ENCODE measurements at places on chromosomes 5 and 9.

DNA sequence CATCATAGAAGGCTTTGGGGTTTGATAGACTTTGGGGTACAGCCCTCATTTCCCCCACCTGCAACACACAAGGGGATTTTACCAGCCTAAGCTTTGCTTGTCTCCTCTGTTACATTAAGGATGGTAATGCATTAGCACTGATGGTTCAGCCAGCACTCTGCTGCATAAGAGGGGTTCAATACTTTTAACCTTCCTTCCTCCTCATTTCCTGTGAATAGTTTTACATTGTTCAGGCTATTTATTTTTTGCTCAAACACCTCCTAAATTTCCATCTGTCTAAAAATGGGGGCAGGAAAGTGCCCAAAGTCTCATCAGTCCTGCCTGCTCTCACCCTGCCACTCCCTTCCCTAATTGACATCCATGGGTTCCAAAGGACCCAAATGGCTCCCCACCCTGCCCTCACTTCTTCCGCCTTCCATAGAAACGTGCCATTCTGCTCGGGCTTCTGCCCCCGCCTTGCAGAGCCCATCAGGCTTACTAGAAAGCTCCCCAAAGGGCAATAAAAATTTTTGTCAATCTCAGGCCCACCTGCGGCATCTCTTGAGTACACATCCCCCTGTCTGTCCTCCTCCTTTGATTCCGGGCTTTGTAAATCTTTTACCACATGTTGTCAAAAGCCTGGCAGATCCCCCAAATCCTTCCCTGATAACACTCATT is 239.5 kb upstream of the SLC24A2 start:
- DNase-seq = no peak

GRCh38 chr9:126875756-126876510 is 15.5 kb downstream of the ZBTB34 start:
- no peak for DNase-seq

GRCh38 chr5:159083548-159084452 is 15.9 kb downstream of the EBF1 start:
- no peak for DNase-seq

DNA sequence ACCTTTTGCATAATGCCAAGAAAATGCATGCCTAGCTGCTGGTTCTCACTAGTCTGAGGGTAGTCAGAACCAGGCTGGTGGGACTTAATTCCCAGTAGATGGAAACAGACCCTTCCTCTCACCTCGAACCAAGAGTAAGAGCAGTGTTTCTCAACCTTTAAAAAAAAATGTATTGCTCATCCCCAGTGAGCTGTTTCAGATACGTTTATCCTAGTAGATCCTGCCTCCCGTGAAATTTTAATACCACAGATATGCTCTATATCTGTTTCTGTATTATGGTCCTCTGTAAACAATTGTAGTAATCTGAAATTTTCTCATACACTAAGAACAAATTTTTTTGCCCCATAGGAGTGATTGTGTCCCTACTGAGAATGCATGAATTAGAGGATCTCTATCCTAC is 86.2 kb downstream of the TEK start:
- no peak for DNase-seq

GRCh38 chr5:64273276-64273675 is 107.6 kb downstream of the RNF180 start:
- DNase-seq = no peak

- DNase-seq = no peak
Measured at GRCh38 chr9:105114318-105114717, 130.1 kb upstream of the SLC44A1 start.

DNA sequence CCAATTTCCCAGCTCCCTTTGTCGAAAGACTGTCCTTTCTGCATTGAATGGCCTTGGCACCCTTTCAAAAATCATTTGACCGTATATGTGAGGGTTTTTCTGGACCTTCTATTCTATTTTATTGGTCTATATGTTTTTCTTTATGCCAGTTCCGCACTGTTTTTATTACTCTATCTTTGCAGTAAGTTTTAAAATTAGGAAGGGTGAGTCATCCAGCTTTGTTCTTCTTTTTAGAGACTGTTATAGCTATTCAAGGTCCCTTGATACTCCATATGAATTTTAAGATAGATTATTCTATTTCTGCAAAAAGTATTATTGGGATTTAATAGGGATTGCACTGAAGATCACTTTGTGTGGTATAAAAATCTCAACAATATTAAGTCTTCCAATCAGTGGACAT is 44.2 kb upstream of the STARD4 start:
- DNase-seq = no peak

GRCh38 chr5:56269216-56269927 is 36.2 kb upstream of the ANKRD55 start:
- DNase-seq = no peak

DNA sequence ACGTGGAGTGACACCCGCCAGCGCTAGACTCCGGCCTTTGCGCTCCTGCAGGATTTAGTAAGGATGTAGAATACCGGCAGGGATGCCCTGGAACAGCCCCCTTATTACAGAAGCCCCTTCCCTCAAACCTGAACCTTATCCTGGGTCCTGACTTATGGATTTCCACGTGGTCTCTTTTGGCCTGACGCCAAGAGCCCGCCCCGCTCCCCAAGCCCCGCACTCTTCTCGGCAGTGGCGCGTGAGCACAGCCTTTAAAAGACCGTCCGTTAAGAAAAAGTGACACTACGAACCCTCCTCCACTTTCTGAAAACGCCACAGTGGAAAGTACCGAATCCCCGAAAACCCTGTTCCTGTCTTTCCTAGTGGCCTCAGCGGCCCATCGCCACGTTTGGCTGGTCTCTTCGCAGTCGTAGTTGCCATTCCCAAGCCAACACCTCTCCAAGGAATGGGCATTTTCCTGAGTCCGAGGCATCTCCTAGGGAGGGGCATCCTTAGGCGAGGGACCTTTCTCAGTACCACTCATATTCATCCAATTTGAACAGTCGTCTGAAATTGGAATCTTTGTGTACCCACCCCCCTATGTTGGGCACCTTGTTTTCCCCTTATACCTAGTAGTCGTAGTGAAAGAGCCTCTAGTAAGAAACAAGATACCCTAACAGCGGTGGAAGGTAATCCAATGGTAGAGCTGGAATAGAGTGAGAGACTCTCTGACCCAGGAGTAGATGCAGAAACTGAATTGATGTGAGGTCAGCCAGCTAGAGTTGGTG is 732 bp upstream of the MCIDAS start:
- DNase-seq = no peak

DNA sequence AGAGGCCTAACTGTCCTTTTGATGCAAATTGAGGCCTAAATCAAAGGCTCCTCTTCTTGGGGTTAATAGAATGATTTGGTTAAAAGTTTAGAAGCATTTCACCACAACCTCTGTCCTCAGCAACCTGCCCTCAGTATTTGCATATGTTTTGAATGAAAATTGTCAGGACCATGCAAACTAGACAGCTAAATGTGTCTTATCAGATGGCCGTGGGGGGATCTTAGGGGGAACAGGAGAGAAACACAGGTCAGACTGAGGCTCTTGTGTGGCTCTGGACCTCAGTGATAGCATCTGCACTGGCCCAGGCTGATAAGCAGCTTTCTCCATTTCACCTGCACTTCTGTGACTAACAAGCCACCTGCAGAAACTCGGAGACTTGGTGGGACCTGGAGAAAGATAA is 49.0 kb downstream of the FOXI1 start:
- DNase-seq = no peak

GRCh38 chr5:68778484-68778883 is 315.3 kb upstream of the SLC30A5 start:
- DNase-seq = no peak

GRCh38 chr9:89999534-90000370 is 394.9 kb downstream of the GADD45G start:
- DNase-seq = no peak

GRCh38 chr9:110114086-110114858 is 93.7 kb downstream of the C9orf152 start:
- DNase-seq = peak; percentile 58

DNA sequence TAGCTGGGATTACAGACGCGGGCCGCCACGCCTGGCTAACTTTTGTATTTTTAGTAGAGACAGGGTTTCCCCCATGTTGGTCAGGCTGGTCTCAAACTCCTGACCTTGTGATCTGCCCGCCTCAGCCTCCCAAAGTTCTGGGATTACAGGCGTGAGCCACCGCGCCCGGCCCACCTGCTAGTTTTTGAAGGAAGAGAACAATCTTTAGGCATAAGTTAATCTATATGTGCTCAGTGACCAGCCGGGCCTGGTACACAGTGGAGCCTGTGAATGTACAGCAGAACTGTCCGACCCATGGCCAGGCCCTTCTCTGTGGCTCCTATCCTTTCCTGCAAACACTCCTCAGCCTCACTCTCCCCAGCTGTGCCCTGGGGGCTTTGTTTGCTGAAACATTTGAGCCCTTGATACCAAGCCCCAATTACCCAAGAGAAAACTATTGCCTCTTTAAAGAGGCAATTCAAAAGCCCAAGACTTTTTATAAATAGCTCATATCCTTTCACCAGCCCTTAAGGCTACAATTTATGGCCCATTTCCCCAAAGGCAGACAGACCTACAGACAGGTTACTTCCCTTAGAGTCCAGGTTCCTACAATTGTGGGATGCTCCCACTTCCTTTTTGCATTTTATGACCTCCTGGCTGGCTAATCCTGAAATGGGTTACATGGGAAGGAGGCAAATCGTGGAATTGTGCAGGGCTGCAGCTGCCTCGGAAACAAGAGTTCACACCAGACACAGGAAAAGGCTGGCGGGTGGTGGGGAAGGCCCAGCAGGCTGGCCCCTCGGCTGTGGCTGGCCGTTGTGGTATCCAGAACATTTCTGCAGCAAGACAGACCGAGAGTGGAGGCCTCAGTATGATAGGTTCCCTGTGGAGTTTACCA is 37.5 kb downstream of the SPRY4 start:
- DNase-seq = no peak

GRCh38 chr9:13146840-13147239 is 132.7 kb downstream of the MPDZ start:
- no peak for DNase-seq

GRCh38 chr9:36870960-36871359 is 163.1 kb downstream of the PAX5 start:
- no peak for DNase-seq

- no peak for DNase-seq
Measured at GRCh38 chr9:95666096-95666784, 149.5 kb upstream of the PTCH1 start.

DNA sequence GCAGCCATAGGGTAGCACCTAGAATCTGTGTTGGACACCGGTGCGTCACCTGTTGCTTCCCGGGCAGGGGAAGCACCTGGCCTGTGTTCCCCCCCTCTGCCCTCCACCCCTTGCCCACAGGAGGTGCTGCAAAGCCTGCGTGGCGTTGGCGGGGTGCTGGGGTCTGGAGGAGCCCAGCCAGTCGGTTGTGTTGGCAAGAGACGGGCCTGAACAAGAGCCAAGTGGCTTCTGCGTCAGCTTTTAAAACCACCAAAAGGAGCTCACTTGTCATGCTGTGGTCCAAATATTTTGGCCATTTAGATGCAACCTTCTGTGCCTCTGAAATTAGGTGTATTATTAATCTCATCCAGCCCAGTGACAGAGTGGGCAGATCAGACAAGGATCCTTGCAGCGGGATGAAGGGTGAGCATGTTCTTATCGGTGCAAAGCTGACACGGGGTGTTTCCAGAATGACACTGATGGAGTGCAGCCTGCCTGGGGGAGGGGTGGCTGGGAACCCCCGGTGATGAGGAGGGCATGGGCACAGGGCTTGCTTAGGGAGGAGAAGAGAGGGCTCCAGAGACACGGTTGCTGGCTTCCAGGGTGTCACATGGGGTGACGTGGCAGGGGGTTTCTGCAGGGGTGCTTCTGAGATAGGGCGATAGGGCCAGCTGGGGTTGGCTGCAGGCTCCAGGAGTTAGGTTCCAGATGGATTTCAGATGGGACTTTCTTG is 9.7 kb upstream of the RXRA start:
- DNase-seq = no peak

DNA sequence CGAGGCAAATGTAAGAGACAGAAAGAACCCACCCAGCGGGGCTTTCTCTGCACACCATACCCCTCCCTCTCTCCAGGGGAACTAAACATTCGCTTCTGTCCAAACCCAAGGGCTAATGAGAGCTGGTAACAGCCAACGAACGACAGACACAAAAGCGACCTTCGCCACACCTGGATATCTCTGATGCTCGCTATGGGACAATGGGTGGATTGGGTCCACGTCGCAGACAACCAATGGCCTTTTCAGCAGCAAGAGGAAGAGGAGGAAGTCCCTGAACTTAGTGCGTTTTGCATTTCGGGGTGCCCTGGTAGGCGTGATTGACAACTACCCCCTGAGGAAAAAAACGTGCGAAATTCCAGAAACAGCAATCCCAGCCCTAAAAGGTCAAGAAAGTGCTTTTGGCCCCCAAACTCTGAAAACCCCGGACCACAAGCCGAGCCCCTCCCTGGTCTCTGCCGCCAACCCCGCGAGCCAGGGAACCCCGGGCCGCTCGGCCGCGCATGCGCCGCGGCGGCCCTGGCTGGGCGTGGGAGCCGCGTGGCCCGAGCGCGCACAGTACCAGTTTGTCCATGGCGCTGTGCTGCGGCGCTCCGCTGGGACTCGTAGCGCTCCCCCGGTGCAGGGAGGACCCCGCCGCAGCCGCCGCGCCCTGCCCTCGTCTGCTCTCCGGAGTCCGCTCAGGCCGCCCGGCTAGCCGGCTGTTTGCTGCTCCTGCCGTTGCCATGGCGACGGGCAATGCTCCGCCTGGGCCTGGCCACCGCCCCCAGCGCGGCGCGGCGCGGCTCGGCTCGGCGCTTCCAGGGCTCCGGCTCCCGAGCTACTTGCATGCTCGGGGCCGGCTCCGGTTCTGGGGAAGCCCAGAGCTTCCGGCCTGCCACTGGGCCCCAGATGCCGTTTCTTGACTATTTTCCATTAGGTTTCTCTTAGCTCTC is 66.9 kb upstream of the DNAH5 start:
- peak; percentile 96 for DNase-seq

- no peak for DNase-seq
Measured at GRCh38 chr5:150601491-150602345, 38.7 kb upstream of the SYNPO start.

DNA sequence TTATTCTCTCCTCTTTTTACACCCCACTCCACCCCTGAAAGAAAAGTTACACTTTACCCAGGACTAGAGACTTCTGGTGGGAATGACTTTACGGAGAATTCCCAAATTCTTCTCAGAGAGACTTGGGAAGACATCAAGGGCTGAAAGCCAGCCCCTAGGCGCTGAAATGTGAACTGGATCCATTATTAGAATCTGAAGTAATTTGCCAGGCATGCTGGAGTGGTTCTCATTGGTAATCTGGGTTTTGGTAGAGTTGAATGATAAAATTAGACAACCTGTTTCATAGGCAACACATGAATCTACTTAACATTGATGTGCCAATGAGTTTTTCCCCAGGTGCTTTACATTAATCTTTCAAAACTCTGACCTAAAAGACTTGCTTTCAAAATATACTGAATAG is 324.8 kb downstream of the ADAMTS6 start:
- no peak for DNase-seq

- no peak for DNase-seq
Measured at GRCh38 chr5:153835891-153836515, 202.7 kb downstream of the FAM114A2 start.

GRCh38 chr5:89573345-89573744 is 690.4 kb upstream of the MEF2C start:
- DNase-seq = no peak

- DNase-seq = no peak
Measured at GRCh38 chr5:39652036-39652435, 227.3 kb upstream of the DAB2 start.
